ENCODE measurements at places on chromosomes 3 and 15. TPM values are rescaled to one million over a fixed set of nuclear protein-coding genes. Genes with fewer than 3 reads are reported as not detected.

PLS1 gene
- 0.66 TPM for total RNA-seq

PAQR5 gene
- 2.1 TPM for total RNA-seq

TRPC1 gene
- 28.4 TPM for total RNA-seq

CYP11A1 gene
- 0.12 TPM for total RNA-seq

BLM gene
- 3.3 TPM for total RNA-seq

AP3B2 gene
- total RNA-seq: 0.40 TPM

SATB1 gene
- 32.6 TPM for total RNA-seq

CAMKV gene
- total RNA-seq: not detected

PDZRN3 gene
- 59.6 TPM for total RNA-seq

CEMIP gene
- 600 TPM for total RNA-seq

Measured in aortic smooth muscle cell (primary cell).